Glomerular endothelial cell (primary cell): ENCODE measurements at places on chromosomes 1 and 21. TPM values are rescaled to one million over a fixed set of nuclear protein-coding genes. Genes with fewer than 3 reads are reported as not detected.

GRCh38 chr1:199684686-199685273 lies 342.7 kb upstream of the NR5A2 start:
- DNase-seq, result peak; percentile 76

GRCh38 chr1:93716163-93716562 lies 34.5 kb upstream of the BCAR3 start:
- DNase-seq, result no peak

DNA sequence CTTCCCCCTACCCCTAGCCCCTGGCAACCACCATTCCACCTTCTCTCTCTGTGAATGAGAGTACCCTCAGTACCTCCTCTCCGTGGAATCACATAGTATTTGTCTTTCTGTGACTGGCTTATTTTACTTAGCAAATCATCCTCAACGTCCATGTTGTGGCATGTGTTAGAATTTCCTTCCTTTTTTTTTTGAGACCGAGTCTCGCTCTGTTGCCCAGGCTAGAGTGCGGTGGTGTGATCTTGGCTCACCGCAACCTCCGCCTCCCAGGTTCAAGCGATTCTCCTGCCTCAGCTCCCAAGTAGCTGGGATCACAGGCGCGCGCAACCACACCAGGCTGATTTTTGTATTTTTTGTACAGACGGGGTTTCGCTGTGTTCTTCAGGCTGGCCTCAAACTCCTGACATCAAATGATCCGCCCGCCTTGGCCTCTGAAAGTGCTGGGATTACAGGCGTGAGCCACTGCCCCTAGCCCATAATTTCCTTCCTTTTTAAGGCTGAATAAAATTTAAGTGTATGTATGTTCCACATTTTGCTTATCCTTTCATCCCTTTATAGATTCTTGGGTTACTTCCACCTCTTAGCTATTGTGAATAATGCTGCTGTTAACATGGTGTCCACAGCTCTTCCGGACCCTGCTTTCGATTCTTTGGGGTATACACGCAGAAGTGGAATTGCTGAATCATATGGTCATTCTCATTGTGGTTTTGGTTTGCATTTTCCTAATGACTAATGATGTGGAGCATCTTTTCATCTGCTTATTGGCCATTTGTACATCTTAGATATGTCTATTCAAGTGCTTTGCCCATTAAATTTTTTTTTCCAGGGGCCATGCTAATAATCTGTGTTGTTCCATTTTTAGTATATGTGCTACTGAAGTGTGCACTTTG lies 32.3 kb downstream of the ERRFI1 start:
- DNase-seq, result no peak

GRCh38 chr1:29802181-29803068 lies 566.1 kb downstream of the PTPRU start:
- no peak for DNase-seq

GRCh38 chr21:46055863-46056281 lies 42.0 kb upstream of the COL6A2 start:
- DNase-seq, result no peak

The GLIS1 gene
- 0.82 and 1.6 TPM in 2 replicates for total RNA-seq

The ZNF648 gene
- not detected in 2 replicates for total RNA-seq
